ENCODE measurements at places on chromosomes 11 and 22. TPM values are rescaled to one million over a fixed set of nuclear protein-coding genes. Genes with fewer than 3 reads are reported as not detected.
A peak's percentile ranks its signal among the peaks of the same experiment; 100 is the strongest.

TRIM48 gene
- total RNA-seq: not detected

ZP1 gene
- 0.20 TPM for total RNA-seq

LBHD1 gene
- 10.4 TPM for total RNA-seq

RBFOX2 gene
- total RNA-seq: 2.4 TPM

KRTAP5-10 gene
- total RNA-seq: not detected

DUSP18 gene
- 6.2 TPM for total RNA-seq

ISX gene
- total RNA-seq: not detected

CHRM1 gene
- not detected for total RNA-seq

GRCh38 chr11:99368583-99368982 lies 347.8 kb downstream of the CNTN5 start:
- no peak overlapping the region for H3K27ac ChIP-seq
- H3K4me1 ChIP-seq: no peaks in the 10 kb centered on the region
- no peak overlapping the region for H3K4me3 ChIP-seq
- no peaks in the 10 kb centered on the region for H3K36me3 ChIP-seq
- H3K27me3 ChIP-seq: no peaks in the 10 kb centered on the region

DNA sequence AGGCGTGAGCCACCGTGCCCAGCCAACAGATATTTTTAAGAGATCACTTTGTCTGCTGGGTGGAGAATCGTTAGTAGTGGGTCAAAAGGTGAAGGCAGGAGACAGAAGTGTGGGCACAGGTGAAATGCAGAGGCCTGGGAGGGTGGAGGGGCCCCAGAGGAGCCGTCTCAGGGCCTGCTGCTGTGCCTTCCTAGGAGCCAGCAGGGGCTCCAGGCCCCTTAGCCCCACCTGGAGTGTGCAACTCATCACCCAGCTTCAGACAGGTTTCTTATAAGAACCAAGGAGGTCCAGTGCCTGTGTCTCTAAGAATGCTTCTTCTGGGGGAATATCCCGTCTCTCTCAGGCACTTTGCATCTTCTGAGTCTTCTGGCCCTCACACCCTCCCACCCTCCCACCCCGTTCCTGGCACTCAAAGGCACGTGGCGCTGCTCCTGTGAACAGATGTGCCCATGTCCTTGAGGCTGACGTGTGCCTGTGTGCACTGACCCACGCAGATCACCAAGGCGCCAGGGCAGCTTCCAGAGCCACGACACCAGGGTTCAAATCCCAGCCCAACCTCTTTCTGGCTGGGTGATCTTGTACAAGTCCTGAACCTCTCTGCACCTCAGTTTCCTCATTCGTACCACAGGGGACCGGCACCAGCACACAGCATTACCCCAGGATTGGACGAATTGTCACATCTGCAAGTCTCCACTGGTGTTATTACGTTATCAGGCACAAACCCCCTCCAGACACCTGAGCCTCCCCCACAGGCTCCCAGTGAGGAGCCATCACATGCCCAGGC lies 3.4 kb downstream of the ARSA start:
- H3K27me3 ChIP-seq: no peaks in the 10 kb centered on the region
- H3K27ac ChIP-seq: no peak overlapping the region
- H3K4me3 ChIP-seq: no peak overlapping the region
- H3K36me3 ChIP-seq: peaks cover 13% of the 10 kb centered on the region

- peaks cover 13% of the 10 kb centered on the region for H3K36me3 ChIP-seq
- no peaks in the 10 kb centered on the region for H3K27me3 ChIP-seq
- H3K4me3 ChIP-seq: no peak overlapping the region
- H3K27ac ChIP-seq: no peak overlapping the region
Observed at GRCh38 chr11:8961401-8961800, 2.8 kb downstream of the TMEM9B start.

- no peaks in the 10 kb centered on the region for H3K27me3 ChIP-seq
- no peak for DNase-seq
Observed at GRCh38 chr11:74086242-74086884, 77.5 kb upstream of the UCP3 start.

GRCh38 chr22:45534339-45535192 lies 31.9 kb downstream of the FBLN1 start:
- H3K4me1 ChIP-seq: no peaks in the 10 kb centered on the region
- no peaks in the 10 kb centered on the region for H3K27me3 ChIP-seq
- no peak overlapping the region for H3K27ac ChIP-seq
- no peak overlapping the region for H3K4me3 ChIP-seq
- DNase-seq: no peak

DNA sequence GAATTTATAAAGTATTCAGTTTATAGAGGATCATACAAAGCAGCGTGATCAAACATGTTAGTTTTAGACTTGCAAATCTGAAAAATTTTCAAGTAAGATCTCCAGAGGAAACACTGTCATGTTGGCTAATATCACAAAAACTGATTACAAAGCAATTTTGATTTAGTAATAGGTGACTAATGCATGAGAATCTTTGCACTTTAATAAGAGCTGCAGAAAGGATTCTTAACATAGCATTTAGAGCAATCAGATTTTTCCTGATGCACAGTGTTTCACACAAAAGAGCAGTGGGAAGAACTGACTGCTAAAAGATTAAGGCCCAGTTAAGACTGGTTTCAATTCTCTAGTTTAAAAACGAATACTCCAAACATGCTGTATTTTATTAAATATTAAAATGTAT lies 321.2 kb downstream of the GUCY1A2 start:
- no peaks in the 10 kb centered on the region for H3K27me3 ChIP-seq
- no peak overlapping the region for H3K27ac ChIP-seq
- H3K4me3 ChIP-seq: no peak overlapping the region
- no peak for DNase-seq
- H3K4me1 ChIP-seq: no peaks in the 10 kb centered on the region
- no peaks in the 10 kb centered on the region for H3K36me3 ChIP-seq

- no peak overlapping the region for H3K27ac ChIP-seq
- H3K36me3 ChIP-seq: no peaks in the 10 kb centered on the region
Observed at GRCh38 chr11:131868629-131869507, 498.5 kb downstream of the NTM start.

DNA sequence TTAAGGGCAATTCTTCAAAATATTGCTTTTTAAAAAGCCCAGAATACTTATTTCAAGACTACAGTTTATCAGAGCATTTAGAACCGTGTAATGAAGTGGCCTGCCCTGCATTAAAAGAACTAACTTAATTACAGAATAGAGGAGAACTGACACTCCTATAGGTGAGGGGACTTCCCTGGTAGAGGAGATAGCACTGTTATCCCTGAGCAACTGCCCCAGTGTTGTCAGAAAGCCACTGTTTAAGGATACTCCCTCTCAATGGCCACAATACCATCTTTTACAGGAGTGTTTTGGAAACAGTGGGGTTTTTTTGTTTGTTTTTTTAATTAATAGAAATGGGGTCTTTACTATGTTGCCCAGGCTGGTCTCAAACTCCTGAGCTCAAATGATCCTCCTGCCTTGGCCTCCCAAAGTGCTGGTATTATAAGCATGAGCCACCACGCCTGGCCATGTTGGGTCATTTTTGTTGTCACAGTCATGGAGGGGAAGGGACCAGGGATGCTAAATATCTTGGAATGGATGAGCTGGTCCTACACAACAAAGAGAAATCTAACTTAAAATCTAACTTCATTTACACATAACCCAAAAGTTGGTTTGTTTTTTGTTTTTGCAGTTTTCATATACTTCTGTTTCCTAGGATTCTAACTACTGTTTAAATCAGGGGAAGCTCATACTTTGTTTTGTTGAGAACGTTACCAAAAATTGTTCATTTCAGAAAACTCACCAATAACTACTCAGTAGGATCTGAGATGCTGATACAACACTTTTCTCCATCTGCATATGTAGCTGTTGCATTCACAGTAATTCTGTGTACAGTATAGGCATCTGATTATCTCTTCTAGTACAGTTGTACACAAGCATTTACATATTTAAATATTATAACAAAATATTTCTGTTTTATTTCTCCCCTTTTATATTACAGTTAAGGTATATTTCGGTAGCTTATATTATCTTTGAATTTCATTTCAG lies 8.1 kb downstream of the RPL27A start:
- DNase-seq: no peak
- no peaks in the 10 kb centered on the region for H3K27me3 ChIP-seq
- H3K27ac ChIP-seq: no peak overlapping the region
- peaks cover 14% of the 10 kb centered on the region for H3K4me1 ChIP-seq

DNA sequence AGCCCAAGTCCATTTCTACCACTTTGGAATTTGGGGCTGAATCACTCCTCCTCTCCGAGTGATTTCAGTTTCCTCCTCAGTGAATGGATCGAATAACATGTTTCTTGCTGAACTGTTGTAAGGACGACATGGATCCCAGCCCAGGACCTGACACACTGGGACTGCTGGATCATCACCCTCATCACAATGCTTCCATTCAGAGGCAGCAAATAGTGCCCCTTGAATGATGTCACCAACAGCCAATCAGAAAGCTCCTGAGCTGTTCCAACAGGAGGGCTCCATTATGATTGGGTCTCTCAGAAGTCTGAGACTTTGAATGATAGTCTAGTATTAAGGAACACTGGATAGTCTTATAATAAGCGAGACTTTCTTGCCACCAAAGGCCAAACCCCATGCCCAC lies 158.9 kb downstream of the MYO18B start:
- H3K27ac ChIP-seq: no peak overlapping the region
- no peaks in the 10 kb centered on the region for H3K36me3 ChIP-seq
- no peaks in the 10 kb centered on the region for H3K4me1 ChIP-seq
- DNase-seq: no peak

GRCh38 chr11:57652662-57653061 lies 3.0 kb upstream of the YPEL4 start:
- H3K4me3 ChIP-seq: peak overlapping the region; percentile 28
- no peak for DNase-seq
- peaks cover 37% of the 10 kb centered on the region for H3K4me1 ChIP-seq
- no peak overlapping the region for H3K27ac ChIP-seq

DNA sequence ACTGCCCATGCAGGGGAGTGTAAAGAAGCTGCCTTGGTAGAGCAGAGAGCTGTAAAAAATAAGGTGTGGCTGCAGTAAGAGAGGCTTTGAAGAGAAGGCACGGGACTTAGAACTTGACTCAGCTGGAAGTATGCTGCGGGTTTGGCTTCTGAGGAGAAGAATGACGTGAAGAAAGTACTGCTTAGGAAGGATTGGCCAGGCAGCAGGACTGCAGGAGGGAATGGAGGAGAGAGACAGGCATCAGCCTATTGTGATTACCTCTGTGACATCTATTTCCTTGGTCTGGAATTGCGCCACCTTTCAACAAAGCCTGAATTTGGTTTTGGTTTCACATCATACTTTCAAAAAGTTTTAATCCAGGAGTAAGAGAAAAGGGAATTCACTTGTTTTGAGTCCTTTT lies 22.5 kb downstream of the PRRG4 start:
- H3K27me3 ChIP-seq: no peaks in the 10 kb centered on the region
- no peaks in the 10 kb centered on the region for H3K36me3 ChIP-seq
- DNase-seq: peak; percentile 4

GRCh38 chr22:28014211-28015045 lies 95.4 kb upstream of the PITPNB start:
- H3K4me3 ChIP-seq: no peak overlapping the region
- no peaks in the 10 kb centered on the region for H3K27me3 ChIP-seq
- no peak overlapping the region for H3K27ac ChIP-seq
- DNase-seq: no peak
- no peaks in the 10 kb centered on the region for H3K4me1 ChIP-seq

GRCh38 chr11:134196756-134197155 lies 27.0 kb downstream of the NCAPD3 start:
- peaks cover 47% of the 10 kb centered on the region for H3K36me3 ChIP-seq
- peak; percentile 8 for DNase-seq
- H3K4me1 ChIP-seq: no peaks in the 10 kb centered on the region
- no peak overlapping the region for H3K27ac ChIP-seq
- no peaks in the 10 kb centered on the region for H3K27me3 ChIP-seq
- H3K4me3 ChIP-seq: no peak overlapping the region

DNA sequence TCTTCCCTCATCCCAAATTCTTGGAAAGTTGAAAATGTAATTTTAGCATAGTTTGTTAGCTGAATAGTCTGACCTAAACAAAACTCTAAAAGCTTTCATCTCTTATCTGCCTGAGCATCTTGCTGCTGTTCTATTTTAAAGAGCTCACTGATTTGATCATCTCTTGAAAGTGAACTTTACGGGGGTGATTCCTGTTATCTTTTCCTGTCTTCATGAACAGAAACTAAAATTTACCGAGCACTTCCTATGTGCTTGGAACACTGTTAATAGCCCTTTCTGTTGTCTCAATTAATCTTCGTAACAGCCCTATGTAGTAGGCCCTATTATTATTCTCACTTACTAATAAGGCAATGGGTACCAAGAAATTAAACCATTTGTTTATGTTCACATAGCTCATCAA lies 12.3 kb downstream of the AMOTL1 start:
- no peaks in the 10 kb centered on the region for H3K36me3 ChIP-seq
- H3K4me1 ChIP-seq: no peaks in the 10 kb centered on the region
- H3K27ac ChIP-seq: no peak overlapping the region
- peaks cover 5% of the 10 kb centered on the region for H3K27me3 ChIP-seq

DNA sequence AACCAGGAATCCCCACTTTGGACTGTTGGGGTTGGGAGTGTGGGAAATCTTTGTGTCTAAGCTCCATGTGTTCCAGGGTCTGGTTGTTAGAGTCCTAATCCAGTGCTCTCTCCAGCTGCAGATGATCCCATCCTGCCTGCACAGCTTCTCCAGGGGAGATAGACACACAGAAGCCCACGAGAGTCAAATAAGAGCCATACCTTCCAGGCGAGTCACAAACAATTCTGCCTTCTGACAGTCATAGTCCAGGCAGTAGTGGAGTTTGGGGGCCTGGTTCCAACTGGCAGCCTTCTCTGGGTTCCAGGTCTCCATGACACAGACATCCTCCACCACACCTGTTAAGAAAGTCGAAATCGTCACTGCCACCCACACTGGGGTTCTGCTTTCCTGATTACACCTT lies 32.1 kb downstream of the SYT13 start:
- no peaks in the 10 kb centered on the region for H3K4me1 ChIP-seq
- DNase-seq: no peak
- no peaks in the 10 kb centered on the region for H3K36me3 ChIP-seq
- no peak overlapping the region for H3K4me3 ChIP-seq

- H3K4me3 ChIP-seq: peak overlapping the region; percentile 94
- peaks cover 24% of the 10 kb centered on the region for H3K4me1 ChIP-seq
- DNase-seq: no peak
- no peaks in the 10 kb centered on the region for H3K36me3 ChIP-seq
- H3K27ac ChIP-seq: peak overlapping the region; percentile 80
Observed at GRCh38 chr11:34916843-34917770, 689 bp downstream of the PDHX start.

DNA sequence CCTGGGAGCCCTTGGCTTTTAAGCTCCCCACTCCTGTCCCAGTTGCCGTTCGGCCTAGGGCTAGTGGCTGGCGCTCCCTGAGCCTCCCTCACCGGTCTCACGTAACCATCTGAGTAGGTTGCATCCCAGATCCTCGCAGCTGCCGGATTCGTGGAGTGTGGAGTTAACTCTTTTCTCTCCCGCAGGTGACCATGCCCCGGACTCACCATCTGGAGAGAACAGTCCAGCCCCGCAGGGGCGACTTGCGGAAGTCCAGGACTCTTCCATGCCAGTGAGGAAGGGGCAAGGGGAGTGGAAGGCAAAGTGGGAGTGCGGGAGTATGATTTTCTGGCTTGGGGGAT lies 902 bp downstream of the MUS81 start:
- H3K4me3 ChIP-seq: peak overlapping the region; percentile 90
- peak overlapping the region; percentile 5 for H3K27ac ChIP-seq
- DNase-seq: no peak
- H3K4me1 ChIP-seq: peaks cover 60% of the 10 kb centered on the region
- H3K27me3 ChIP-seq: no peaks in the 10 kb centered on the region

- H3K4me3 ChIP-seq: no peak overlapping the region
- no peak overlapping the region for H3K27ac ChIP-seq
- peaks cover 19% of the 10 kb centered on the region for H3K4me1 ChIP-seq
- peak; percentile 15 for DNase-seq
- no peaks in the 10 kb centered on the region for H3K36me3 ChIP-seq
Observed at GRCh38 chr11:114195981-114196731, 100.0 kb upstream of the NNMT start.

GRCh38 chr11:65992056-65992455 lies 9.9 kb downstream of the EIF1AD start:
- no peak overlapping the region for H3K4me3 ChIP-seq
- H3K4me1 ChIP-seq: peaks cover 10% of the 10 kb centered on the region
- H3K27ac ChIP-seq: no peak overlapping the region
- no peak for DNase-seq
- H3K36me3 ChIP-seq: peaks cover under 1% of the 10 kb centered on the region
